Gastroesophageal sphincter (tissue), 4 donors: ENCODE measurements at places on chromosomes 2 and 18.

DNA sequence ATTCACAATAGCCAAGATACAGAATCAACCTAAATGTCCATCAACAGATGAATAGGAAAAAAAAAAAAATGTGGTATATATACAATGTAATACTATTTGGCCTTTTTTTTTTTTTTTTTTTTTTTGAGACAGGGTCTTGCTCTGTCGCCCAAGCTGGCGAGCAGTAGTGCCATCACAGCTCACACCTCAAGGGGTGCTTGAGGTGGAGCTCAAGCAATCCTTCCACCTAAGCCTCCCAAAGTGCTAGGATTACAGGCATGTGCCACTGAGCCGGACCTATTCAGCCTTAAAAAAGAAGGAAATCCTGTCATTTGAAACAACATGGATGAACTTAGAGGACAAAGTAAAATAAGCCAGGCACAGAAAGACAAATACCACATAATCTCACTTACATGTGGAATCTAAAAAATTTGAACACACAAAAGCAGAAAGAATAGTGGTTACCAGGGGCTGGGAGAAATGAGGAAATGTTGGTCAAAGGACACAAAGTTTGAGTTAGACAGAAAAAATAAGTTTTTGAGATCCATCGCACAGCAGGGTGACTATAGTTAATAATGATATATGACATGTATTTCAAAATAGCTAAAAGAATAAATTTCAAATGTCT, 26.0 kb downstream of the TLK1 start:
- no peak for ATAC-seq

DNA sequence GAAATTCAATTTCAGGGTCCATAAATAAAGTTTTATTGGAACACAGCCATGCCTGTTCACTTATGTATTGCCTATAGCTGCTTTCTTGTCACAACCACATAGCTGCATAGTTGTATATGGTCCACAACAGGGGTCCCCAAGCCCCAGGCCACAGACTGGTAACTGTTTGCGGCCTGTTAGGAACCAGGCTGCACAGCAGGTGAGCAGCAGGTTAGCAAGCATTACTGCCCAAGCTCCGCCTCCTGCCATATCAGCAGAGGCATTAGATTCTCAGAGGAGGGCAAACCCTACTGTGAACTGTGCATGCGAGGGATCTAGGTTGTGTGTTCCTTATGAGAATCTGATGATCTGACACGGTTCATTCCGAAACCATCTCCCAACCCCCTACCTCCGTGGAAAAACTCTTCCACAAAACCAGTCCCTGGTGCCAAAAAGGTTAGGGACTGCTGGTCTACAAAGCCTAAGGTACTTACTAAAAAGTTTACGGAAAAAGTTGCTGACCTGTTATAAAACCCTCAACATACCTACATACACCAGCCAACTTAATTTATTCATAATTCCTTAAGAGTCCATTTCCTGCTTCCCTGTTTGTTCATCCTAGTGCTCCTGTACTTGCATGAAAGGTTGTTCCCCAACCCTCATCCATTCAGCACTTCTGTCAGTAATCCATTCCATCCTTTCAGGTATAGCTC, 40.1 kb downstream of the NDUFAF7 start:
- no peak for ATAC-seq

DNA sequence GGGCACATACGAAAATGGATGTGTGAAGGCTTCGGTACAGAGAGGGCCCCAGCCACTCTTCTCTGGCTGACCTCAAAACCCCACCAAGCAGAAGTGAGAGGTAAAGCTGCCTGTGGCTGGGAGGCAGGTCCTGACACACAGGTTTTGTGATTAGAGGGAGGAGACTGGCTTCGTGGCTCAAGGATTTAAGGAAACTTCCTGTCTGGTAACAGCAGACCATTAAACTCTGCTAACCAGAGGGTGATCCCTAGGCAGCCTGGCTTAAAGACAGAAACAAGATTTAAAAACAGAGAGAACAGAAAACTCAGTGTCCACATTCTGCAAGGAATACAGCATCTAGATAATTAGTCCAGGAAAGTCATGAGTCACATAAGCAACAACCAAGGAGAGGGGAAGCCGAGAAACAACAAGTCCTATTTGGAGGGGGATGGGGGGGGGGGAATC, 101.9 kb downstream of the NFATC1 start:
- no peak for ATAC-seq

- no peak for ATAC-seq
These were observed 104.9 kb downstream of the ANKRD44 start for GRCh38 chr2:197205585-197206215.

- peak; percentile 43 for ATAC-seq
These were observed 231.3 kb upstream of the TANK start for GRCh38 chr2:160928854-160929301.

DNA sequence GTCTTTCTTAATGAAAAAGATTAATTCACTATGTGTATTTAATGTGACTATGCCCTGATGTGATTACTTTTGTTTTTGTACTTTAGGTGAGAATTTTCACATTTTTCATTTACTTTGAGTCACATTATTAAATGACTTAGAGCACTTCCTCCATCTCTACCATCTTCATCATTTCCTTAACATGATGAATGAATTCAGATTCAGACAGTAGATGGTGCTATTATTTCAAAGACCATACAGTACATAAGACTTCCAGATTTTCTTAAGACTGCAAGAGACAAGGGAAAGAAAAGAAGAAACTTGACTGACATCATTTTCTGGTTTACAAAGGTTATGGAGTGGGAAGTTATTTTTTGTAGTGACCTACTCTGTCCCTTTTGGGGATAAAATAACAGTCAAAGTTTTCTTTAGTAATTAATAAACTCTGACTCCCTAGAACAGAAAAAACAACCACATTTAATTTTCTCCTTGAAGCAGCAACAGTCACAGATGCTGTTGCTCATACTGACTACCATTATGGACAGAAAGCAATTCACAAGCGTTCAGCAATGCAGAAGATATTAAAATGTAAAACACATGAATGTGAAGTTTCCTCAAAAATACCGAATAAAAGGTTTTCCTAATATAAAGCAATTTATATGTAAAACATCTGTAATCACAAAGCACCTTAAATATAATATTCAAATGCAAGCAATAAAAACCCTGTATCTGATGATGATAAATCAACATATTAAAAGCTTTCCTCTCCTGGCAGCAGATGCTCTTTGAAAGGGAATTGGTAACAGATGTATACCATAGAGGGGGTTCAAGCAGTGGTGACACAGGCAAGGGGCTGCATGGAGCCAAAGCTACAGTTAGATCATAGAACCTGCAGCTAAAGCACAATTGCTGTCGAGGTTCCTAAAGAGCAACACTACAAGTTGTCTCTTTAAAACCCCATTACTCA, 1010.9 kb upstream of the NXPH2 start:
- ATAC-seq: no peak

DNA sequence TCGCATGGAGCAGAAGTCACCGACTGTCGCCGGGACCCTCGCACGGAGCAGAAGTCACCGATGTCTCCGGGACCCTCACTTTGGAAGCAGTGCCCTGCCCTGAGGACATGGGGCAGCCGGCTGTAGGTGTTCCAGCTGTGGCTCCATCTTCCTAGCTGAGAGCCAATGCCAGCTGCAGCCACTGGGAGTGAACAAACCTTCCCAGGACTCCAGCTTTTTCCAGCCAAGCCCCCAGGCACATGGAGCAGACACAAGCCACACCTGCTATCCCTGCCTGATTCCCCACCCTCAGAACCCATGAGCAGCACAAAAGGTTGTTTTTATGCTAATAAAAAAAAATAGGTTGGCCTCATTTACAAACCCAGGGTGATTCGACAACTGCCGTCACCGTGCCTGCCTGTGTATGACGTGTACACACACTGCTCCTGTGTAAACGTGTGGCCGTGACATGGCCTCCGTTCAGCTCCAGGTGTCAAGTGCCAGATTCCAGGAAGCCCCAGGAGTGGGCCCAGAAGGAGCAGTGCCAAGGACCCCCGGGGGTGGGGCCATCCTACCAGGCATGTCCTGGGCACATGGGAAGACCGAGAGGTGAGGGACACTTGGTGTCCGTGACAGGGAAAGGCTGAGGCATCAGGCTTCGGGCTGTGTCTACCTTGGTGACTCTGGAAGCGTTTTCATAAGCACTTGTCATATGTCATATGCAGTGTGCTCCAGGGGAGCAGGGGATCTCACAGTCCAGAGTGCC, 91.5 kb downstream of the EIPR1 start:
- no peak for ATAC-seq

- ATAC-seq: no peak
These were observed 27.2 kb downstream of the ANKRD29 start for GRCh38 chr18:23635283-23636070.

GRCh38 chr2:70630761-70631160, 77.1 kb upstream of the TGFA start:
- ATAC-seq: no peak

- no peak for ATAC-seq
These were observed 61.0 kb upstream of the TAF1B start for GRCh38 chr2:9782197-9782719.

DNA sequence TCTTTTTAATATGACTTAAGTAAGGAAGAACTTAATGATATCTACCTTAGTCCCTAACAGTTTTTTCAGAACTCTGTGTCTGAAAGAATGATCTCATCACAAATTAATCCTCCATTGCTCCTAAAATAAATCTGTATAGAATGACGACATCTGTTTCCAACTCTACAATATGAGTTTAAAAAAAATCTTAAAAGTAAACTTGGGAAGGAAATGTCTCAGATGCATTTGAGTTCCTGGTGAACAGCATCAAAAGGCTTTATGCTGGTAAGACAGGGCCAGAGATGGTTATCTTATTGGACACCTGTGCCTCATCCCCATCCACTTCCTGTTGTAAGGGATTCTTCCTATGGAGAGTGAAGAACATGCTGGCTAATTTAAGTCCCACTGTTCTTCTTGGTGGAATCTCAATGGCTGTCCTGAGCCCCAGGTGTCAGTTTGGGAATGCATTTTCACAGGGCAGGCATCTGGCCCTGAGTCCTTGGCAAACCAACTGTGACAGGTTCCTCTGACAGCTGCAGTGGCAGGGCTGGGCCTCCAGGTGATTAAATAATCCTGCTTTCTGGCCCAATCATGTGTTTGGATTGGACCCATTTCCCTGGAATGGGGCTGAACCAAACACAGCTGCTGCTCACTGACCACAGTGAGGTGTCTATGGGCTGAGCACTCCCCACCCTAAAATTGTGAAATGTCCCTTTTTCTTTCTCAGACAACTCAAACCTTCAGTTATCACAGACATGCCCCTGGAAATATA, 12.9 kb upstream of the NCKAP5 start:
- no peak for ATAC-seq

DNA sequence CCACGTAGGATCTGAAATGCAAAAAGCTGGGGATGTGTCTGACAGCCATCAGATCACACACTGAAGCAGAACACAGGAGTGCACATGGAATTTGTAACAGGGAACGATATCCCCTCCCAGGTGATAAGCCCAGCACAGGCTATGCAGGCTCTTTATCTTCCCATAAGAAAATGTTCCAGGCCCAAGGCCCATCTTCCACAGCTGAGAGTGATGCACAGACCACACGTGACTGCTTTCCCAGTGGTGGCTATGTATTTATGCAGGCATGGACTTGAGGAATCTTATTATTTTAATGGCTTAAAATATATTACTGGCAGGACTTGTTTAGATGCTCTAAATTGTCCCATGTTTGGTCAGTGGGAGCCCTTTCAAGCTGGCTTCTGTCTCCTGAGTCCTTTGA, 70.5 kb upstream of the AFF3 start:
- ATAC-seq: no peak

DNA sequence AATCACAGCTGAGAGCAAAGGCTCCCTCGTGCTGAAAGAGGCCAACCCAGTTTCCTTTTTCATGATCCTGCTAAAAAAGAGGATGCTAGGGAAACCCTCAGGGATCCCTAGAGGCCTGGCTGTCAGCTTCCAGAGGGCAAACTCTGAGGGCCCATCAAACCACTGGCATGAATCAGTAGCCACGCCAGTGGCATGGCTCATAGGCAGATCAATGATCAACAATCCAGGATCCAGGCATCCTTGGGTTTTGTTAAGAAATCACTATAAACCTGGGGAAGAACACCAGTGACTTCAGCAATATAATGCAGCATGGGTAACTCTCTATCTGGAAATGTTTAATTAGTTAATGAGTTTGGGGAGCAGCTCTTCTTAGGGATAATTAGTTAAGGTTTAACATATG, 286.5 kb downstream of the C1D start:
- no peak for ATAC-seq

GRCh38 chr18:8814206-8814605, 108.8 kb downstream of the MTCL1 start:
- no peak for ATAC-seq

DNA sequence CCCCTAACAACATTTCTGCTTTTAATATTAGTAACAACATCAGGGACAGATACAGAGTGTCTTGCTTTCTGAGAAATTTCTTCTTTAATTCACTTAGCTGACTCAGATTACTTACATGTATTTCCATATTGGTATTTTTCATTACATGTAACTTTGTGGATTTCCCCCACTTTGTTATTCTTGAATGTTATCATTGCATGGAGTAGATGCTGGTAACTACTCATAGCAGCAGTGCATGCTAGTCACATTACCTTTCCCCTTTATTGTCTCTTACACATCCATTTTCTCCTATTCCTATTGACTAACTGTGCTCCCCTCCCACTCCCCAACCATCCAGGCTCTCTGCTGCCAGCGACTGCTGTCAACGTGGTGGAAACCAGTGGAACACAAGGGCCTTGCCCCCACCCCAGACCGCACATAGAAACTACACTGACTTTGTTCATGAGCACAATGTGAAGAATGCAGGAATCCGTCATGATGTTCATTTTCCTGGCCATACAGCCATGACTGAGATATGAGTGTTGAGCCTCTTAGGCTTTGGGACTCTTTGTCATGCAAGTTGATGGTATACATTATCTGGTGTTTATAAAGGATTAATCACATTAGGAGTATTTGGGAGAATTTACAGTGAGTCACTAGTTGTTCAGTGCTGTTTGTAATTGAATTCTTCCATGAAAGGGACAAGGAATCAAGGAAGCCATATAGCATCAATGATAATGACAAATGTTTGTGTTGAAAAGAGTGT, 91.0 kb downstream of the EPB41L5 start:
- no peak for ATAC-seq

- no peak for ATAC-seq
These were observed 27.6 kb downstream of the SCTR start for GRCh38 chr2:119496682-119497081.

DNA sequence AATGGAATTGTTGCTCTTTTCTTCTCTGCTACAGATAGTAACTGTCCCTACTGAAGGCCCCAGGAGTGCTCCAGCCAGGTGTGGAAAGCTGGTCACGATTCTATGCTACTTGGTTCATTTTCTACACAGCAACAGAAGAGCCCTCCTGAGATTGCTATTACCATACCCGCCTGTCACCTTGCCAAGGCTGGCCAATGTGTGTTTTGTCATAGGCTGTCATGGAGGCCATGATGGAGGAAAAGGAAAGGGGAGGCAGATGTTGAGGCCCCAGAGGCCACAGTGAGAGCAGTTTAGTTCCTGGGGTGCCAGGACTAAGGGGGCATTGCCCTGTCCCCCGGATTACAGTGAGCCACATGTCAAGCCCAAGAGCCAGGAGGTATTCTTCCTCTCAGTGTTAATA, 952 bp downstream of the ELMOD3 start:
- ATAC-seq: no peak

- ATAC-seq: no peak
These were observed 28.5 kb upstream of the NOSTRIN start for GRCh38 chr2:168773719-168774521.

- no peak for ATAC-seq
These were observed 66.5 kb upstream of the TLK1 start for GRCh38 chr2:171227066-171227782.
